ENCODE measurements at places on chromosomes 13 and 19. TPM values are rescaled to one million over a fixed set of nuclear protein-coding genes. Genes with fewer than 3 reads are reported as not detected.
A peak's percentile ranks its signal among the peaks of the same experiment; 100 is the strongest.

DNA sequence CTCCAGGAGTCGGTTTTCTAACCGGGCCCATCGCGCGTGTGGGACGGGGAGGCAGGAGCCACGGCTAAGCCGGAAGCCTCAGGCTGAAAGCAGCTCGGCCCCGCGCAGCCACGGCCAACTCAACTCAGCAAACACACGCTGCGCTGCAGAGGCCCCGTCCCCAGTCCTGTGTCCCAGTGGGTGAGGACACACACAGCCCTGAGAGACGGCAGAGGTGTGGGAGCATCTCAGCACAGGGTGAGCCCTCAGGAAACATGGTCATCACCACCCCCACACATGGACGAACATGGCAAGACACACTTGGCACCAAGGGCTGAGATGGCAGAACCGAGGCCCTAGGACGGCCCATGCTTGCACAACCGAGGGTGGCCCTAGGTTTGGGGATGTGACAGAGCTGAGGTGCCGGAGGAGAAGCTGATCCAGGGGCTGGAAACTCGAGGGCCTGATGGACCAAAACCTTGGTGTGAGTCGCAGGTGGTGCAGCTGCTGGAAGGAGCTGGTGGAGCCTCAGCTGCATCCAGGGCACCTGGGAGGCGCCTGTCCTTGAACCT is 29.0 kb upstream of the C13orf46 start:
- DNase-seq, result no peak

DNA sequence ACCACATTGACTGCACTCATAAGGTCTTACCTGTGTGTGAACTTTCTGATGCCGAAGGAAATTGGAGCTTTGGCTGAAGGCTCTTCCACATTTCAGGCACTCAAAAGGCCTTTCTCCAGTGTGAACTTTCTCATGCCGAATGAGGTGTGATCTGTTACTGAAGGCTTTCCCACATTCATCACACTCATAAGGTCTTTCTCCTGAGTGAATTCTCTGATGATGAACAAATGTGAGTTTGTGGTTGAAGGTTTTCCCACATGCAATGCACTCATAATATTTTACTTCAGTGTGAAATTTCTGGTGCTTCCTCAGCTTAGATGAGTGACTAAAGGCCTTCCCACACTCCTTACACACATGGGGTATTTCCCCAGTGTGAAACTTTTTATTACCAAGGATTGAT is 5.7 kb downstream of the ZNF132 start:
- no peak for DNase-seq

DNA sequence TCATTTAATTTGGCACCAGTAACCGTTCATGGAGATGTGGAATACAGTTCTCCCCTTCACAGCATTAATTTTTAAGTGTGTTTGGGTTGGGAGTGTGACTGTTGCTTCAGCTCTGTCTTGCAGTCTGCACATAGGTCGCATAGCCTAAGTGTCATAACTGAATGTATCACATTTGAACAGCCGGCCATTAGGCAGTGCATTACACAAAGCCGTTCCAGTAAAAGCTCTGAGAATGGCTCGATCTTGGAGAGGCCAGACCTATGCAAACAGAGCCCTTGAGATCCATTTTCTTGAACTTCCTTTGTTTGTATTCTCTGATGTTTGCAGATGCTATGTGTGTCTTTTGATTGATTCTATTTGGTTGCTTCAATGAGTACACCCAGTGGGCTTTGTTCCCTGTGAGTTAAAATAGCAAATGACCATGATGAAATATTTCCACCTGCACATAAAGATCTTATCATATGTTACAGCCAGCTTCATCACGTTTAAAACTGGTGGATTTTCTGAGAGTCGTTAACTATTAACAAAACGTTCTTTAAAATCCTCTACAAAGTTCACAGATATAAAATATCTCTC is 1104.9 kb upstream of the SLC10A2 start:
- no peak for DNase-seq

DNA sequence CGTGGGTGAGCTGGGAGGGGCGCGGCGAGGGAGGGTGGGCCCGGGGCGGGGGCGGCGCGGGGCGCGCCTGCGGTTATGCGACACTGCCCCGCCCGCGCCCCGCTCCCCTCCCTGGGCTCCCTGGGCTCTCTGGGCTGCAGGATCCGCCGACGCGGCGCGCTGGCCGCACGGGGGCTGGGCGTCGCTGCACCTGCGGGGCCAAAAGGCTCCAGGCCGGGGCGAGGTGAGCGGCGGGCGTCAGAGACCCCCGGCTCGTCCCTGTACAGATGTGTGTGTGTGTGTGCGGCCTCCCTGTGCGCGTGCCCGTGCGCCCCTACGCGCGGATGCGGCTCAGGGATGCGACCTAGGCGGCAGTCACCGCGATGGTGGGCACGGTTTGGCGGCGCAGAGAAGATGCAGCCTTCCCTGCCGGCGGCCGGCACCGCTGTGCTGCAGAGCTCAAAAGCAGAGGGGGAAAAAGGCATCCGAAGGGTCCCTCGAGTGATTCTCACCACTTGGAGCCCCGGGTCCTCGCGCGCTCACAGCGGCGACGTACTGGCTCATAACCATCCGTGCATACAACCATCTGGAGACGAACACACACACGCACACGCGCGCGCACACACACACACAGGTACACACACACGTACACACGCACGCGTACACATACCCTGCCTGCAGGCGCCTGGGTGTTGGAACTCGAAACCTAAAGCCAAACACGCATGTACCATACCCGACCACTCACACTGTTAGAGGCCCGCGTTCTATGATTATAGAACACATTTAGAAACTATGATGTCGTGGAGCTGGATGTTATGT is 709 bp downstream of the ATP8A2 start:
- no peak for DNase-seq

- DNase-seq, result no peak
These were observed 5.1 kb downstream of the HMG20B start for GRCh38 chr19:3577723-3578344.

GRCh38 chr19:48342841-48343540 is 17.6 kb downstream of the EMP3 start:
- DNase-seq, result no peak

DNA sequence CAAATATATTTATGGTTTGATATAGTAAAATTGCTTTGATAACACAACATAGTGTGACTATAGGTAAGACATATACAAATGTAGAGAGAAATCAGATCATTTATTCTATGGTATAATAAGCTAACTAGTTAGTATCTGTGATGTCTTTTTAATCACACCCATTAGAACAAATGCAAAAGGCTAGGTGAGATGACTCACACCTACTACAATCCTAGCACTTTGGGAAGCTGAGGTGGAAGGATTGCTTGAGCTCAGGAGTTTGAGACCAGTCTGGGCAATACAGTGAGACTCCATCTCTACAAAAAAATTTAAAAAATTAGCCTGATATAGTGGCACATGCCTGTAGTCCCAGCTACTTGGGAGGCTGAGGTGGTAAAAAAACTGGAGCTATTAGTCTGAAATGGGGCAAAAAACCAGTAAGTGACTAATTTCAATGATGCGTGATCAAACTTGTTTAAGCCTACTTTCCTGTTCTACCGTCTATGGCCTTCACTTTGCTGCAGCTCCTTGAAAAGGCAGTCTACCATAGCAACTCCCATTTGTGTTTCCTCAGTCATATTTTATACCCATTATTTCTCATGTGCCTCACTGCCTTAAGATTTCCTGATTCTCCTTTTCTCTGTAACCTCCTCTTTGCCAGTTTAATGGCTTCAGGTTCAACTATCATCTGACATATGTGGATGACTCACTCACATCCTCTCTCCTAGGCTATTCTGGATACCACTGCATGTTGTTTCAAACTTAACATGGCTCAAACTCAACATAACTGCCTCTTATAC is 12.5 kb downstream of the ALG5 start:
- no peak for DNase-seq

Gene NLRP9
- not detected for total RNA-seq

Gene PEAK3
- total RNA-seq, result 0.23 TPM

Gene FGF22
- 2.4 TPM for total RNA-seq

DNA sequence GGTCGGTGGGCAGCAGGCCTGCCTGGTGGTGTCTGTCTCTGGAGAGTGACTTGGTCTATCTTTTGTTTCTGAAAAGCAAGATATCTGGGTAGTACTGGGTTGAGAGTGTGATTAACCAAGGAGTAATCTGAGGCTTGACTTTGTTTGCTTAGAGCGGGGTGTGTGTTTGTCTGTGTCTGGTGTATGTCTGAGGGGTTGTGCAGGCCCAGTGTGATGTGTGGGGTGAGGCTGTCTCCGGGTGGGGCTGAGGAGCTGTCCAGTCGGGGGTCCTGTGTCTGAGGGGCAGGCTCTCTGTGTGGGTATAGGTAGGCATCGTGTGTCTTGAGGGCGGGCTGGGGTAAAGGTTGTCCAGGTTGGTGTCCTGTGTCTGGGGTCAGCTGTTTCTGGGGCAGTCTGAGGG is 11.1 kb upstream of the TIMM50 start:
- DNase-seq, result no peak

Gene TLE6
- not detected for total RNA-seq

- DNase-seq, result no peak
These were observed 3.7 kb downstream of the RUBCNL start for GRCh38 chr13:46383383-46383782.

Gene USHBP1
- total RNA-seq, result not detected

- no peak for DNase-seq
These were observed 23.0 kb downstream of the KCNRG start for GRCh38 chr13:50038266-50038665.

GRCh38 chr13:70874636-70875035 is 766.4 kb upstream of the KLHL1 start:
- DNase-seq, result no peak

GRCh38 chr13:101384929-101385328 is 31.4 kb downstream of the NALCN start:
- DNase-seq, result no peak

Gene MICU2
- 45.5 TPM for total RNA-seq

Gene TMC4
- not detected for total RNA-seq

- DNase-seq, result peak; percentile 97
These were observed 6.0 kb downstream of the RCN3 start for GRCh38 chr19:49533551-49534488.

GRCh38 chr19:15280915-15281683 is 48.9 kb upstream of the EPHX3 start:
- no peak for DNase-seq

GRCh38 chr13:72314210-72314609 is 413.2 kb downstream of the MZT1 start:
- DNase-seq, result no peak

Gene ZNF607
- 12.2 TPM for total RNA-seq

DNA sequence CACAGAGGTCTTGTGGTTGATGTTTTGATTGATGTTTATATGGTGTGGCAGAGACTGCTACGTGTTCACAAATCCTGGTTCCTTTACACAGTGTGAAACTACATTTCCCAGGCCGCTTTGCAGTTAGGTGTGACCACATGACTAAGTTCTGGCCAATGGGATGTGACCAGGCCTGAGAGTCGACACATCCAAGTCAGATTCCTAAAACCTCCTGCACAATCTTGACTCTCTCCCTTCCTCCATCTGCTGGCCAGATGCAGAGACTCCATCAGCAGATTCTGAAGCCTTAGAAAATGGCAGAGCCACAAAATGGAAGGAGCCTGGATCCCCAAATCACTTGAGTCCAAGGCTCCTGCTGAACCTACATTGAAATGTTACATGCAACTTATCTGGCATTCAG is 12.6 kb downstream of the CD37 start:
- DNase-seq, result no peak

- no peak for DNase-seq
These were observed 60.0 kb downstream of the VWA8 start for GRCh38 chr13:41900918-41901317.

DNA sequence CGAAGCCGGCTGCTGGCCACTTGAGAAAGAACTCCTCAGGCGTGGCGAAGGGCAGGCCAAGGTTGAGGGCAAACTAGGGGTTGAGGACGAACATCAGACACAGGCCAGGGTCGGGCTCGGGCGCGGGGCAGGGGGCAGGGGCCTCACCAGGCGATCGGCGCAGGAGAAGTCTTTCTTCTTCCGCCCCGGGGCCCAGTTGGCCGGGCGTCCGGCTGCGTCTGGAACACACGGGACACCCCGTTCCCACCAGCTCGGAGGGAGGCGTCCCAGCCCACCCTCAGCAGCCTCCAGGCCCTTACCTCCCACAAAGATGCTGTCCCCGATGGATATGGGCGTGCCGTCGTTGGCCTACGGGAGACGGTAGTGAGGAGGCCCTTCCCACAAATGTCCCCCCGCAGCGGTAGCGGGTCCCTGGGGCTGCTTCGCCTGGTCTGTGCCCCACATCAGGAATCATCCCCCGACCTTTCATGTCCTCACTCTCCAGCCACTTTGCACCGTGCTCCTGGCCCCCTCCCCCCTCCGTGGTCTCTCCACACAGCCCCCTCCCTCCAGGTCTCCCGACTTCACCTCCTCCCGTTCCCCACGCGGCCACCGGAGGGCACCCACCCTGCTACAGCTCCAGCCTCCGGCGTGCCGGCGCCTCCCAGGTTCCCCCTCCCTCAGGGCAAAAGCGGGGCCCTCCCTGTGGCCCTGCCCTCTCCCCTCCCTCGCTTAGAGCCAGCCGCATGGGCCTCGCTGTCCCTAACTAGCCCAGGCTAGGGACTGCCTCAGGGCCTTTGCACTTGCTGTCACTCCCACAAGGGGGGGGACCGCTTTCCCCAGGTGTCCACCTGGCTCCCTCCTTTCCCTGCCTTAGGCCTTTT is 4.8 kb downstream of the PNKP start:
- no peak for DNase-seq

DNA sequence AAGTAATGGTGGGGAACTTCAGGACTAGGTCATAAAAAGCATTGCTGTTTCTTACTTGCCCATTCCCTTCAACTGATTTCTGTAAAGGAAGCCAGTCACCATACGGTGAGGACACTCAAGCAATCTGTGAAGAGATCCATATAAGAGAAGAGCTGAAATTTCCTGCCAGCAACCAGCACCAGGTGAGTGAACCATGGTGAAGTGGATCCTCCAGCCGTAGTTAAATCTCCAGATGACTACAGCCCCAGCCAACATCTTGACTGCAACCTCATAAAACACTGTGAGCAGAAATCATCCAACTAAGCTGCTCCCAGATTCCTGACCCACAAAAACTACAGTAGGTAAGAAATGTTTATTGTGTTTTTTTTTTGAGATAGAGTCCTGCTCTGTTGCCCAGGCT is 3.8 kb upstream of the SLC6A16 start:
- DNase-seq, result no peak

- DNase-seq, result no peak
These were observed 42.2 kb upstream of the KCTD4 start for GRCh38 chr13:45243077-45243476.

- no peak for DNase-seq
These were observed 3.0 kb downstream of the ZMYM2 start for GRCh38 chr13:19961489-19961888.

GRCh38 chr13:58119351-58119750 is 487.8 kb downstream of the PCDH17 start:
- DNase-seq, result no peak

GRCh38 chr19:9474975-9475374 is 23.4 kb downstream of the ZNF560 start:
- DNase-seq, result no peak

DNA sequence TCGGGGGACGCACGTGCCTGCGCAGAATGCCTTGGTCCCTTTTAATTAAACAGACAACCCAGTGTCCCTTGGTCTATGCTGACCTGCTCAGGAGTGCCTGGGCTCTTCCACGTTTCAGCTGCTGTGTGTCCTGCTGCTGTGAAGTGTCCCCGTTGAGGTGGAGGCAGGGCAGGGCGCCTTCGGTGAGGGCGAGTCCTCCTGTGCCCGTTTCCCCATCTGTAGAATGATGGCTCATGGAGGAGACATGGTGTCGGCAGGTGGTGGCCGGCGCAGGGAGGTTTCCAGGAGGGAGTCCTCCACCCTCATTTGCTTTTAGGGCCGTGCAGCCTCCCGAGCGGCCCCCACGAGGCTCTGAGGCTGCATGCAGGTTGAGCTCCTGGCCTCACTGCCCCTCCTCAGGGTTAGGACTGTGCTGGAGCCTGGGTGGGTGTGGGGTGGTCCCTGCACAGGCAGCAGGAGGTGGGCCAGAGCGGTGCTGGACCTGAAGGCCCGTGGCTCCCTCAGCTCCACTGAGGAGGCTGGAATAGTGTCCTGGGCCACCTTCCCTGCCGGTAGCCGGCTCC is 8.8 kb downstream of the STK11 start:
- DNase-seq, result no peak
